ENCODE measurements at places on chromosomes 4 and X.
A peak's percentile ranks its signal among the peaks of the same experiment; 100 is the strongest.

DNA sequence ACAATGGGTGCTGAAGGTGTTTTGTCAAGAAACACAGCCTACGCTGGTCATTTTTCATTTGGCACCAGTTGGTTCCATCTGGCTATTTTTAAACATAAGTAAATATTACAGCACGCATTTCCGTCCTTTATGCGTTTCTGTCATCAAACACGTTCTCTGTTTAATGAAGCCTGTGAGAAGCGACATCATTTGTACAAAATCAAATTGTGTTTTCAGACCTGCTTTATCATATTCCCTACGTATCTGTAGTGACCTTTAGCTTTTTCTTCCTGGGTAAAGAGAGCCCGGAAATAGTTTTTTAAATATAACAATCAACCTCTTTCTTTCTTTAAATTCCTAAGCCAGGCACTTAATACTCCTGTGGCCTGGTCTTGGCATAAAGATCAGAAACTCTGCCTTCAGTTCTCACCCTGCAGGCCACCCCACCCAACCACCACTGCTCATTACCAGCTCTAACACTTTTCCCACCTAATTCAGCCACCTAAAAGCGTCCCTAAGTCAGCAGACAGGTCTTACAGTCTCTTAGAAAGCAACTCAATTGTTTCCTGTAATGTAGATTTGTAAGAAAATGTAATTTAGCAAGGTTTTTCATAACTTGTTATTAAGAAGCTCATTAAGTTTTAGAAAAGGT is 30.4 kb downstream of the ACSL1 start:
- peak; percentile 18 for DNase-seq

DNA sequence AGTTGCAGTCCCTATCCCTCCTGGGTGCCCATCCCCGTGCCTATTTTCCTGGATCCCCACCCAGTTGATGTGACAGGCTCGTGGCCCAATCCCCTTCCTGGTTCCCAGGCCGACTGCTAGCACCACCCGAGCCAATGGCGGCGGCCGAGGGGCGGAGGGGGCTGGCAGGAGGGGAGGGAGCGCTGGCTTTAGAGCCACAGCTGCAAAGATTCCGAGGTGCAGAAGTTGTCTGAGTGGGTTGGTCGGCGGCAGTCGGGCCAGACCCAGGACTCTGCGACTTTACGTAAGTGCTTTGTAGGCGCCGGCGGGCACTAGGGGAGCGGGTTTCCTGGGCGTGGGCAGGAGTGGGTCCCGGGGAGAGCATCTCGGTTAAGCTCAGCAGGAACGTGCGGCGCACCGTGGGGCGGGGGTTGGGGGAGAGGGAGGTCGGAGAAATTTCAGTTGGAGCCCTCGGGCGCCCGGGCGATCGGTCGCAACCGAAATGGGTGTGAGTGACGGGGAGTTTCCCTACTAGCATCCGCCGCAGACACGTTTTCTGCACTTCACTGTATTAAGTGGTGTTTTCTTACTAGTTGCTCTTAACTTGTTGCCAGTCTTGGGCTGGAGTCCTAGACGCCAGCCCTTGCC is at the start of gene PLS3:
Gene PLS3, plus strand, starts transcription at position 197 of the 627 bp plus-strand sequence. CDS start 49,077 bp downstream, outside the sequence.
- peak; percentile 44 for DNase-seq

- no peak for DNase-seq
Measured at GRCh38 chr4:154741131-154741665, 2.6 kb upstream of the LRAT start.

DNA sequence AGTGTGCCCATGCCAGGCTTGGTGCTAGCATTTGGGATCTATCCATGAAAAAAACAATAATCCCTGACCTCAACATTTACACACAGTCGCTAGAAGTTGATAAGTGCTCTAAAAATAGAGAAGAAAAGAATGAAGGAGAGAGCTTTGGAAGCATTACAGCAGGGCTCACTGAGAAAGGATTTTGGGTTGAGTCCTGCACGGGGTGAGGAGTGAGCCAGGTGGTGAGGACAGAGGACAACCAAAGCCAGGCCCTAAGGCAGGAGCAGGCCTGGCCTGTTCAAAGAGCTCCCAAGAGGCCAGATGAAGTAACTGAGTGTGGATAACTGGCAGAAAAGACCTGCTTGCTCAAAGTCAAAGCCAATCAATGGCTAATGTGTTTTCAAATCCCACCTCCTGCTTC is 20.7 kb upstream of the PROM1 start:
- DNase-seq = no peak

- no peak for DNase-seq
Measured at GRCh38 chr4:123955167-123955800, 558.7 kb downstream of the SPRY1 start.

DNA sequence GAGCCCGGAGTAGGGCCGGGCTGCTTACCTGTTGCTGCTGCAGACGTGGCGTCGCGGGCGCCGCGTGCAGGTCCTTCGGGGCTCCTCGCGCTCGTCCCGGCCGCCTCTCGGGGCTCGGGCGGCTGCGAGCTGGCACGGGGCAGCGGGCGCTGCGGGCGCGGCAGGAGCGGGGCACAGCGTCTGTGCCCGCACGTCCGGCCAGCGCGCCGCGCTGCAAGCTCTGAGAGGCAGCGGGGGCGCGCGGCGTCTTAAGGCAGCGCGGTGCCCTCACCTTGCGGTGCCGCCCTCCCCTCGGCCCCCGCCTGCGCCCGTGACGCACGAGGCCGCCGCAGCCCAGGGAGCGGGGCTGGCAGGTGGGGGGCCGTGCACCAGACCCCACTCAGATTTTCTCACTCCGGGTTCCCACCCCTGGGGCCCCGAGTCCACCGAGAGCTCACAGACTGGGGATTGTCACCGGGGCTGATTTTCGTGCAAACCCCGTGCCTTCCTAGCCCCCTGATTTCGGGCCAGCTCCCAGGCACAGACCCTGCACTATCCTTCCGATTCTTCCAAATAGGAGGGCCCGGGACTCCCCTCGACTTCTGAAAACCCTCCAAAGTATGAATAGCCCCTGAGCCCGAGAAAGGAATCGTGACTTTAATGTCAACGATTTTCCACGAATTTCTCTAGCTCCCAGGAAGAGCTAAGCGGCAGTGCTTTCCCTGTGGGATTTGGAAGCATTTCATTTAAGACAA is at the start of gene GPR101:
Gene GPR101, minus strand, starts transcription at position 222 of the 734 bp plus-strand sequence. CDS start 2,321 bp downstream, outside the sequence.
- DNase-seq = peak; percentile 34

DNA sequence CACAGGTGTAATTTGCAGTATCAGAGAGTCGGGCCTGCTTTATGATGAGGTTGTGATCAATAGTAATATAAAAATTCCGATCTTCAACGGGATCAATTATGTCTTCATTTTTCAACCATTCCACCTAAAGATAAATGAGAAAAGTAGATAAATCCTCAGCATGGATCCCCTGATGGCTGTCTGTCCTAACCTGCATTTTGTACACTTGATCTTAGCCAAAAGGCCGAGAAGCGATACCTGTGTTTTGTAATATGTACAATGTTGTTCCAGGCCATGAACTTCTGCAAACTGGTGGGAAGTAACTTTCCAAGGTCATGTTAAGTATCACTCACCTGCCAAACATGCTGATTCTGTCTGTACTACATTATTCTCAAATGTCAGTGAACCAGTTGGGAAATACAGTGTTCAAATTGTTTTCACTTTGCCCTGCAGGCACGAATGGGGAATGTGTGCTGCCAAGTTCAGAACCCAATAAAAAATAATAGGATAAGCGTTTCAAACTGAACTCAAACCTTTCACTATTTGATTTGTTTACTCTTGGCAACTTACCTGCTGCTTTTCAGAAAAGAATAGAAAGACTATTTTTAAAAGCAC is 298.1 kb downstream of the UNC5C start:
- no peak for DNase-seq

All from NCI-H1417 (cell line).